ENCODE measurements at places on chromosomes 7 and 10.

DNA sequence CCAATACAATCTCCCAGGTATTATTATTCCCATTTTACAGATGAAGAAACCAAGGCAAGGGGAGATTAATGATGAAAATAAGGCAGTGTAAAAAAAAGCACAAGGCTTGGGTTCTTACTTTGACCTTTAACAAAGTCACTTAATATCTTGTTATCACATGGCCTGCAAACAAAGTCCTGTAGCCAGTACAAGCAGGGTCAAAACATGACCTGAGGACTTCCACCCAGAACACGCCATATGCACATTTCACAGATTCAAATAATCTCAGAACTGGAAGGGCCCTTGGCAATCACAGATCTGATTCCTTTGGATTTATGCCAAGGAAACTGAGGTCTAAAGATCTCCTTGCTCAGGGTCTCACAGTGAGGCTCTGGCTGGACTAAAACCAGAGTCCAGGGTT is 162.1 kb downstream of the KCNMA1 start:
- DNase-seq = no peak

- no peak for DNase-seq
These were observed 2.3 kb downstream of the STX1A start for GRCh38 chr7:73717025-73717807.

GRCh38 chr7:134767520-134768168 is 11.8 kb upstream of the CALD1 start:
- no peak for DNase-seq

- DNase-seq = no peak
These were observed 15.6 kb upstream of the TNRC18 start for GRCh38 chr7:5439209-5439571.

DNA sequence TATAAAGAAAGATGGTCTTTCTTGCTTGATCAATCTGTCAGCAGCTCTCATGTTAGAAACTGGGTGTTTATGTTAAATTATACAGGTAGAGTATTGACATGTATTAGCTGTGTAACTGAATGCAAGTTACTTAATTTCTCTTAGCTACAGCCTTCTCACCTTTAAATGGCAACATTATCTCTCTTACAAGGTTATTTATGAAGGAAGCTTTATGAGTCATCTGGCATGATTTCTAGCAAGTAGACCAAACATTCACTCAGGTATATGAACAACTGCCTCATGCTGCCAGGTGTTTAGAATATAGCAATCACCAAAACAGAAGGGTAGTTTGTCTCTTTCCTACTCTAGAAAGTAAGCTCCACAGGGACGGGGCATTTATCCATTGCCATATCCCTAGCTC is 8.5 kb downstream of the ARL4A start:
- DNase-seq = no peak

- no peak for DNase-seq
These were observed 116.4 kb upstream of the ASAH2 start for GRCh38 chr10:50367732-50368131.

GRCh38 chr10:127426746-127427145 is 122.4 kb upstream of the NPS start:
- DNase-seq = no peak

GRCh38 chr7:158638001-158638400 is 50.4 kb upstream of the PTPRN2 start:
- no peak for DNase-seq

DNA sequence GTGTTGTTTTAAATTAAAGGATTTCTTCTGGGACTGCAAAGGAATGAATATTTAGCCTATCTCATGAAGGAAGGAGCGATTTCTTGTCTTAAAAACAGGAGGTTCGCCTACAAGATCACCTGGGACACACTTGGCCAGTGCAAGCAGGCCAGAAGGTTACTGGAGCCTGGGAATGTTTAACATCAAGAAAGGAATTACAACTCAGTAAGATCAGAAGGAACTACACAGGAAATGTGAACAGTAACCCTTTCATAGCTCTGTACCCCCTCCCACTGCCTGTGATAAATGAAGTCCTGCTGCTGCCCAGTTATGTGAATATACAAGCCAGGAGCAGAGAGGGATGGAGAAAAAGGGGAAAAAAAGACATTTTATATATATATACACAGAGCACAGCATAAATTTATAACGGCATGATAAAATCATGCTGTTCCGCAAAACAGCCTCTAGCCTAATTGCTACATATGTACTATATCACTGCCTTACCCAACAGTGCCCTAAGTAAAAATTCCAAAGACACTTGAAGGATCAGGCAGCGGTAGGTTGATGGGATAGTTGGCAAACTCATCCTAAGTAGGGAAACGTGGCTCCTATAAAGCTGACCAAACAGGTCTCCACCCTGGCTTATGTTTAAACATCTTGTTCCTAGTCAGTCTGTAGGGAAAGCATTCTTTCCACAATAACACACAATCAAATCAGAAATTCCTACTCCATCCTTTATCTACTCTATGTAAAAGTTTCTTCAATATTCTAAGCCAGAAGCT is 63.8 kb downstream of the ZNF438 start:
- no peak for DNase-seq

- DNase-seq = no peak
These were observed 734.0 kb upstream of the ANKRD30A start for GRCh38 chr10:36391405-36391804.

DNA sequence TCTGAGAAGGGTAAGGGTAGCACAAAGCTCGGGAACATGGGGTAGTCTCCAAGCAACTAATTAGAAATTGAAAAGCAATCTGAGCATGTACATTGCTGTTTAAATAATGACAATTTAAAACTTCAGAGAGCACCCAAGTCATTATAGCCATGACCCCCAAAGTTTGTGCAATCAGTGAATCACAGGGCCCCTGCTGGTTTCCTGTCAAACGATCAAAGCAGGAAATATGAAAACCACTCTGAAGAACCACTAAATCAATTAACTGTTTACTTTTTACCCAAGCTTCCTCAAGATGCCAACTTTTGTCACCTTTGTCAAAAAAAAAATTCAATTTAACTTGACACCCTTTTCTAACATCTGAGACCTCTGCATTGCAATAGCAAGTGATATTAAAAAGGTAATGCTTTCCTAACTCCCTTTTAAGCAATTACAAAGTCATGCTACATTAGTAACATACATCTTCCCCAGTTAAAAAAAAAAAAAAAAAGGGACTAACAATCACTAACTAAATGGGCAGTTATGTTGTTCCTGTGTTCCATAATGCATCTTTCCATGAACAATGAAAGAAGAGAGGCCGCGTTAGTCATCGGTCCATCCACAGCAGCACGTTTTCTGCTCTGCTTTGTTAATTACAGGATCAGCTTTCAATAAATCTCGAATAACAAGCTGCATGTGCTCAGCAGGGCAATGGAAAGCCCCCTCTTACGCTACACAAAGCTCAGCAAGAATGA is 80.6 kb downstream of the ETV1 start:
- DNase-seq = no peak
